ENCODE measurements at places on chromosomes 1 and 21. TPM values are rescaled to one million over a fixed set of nuclear protein-coding genes. Genes with fewer than 3 reads are reported as not detected.

The OR2T2 gene
- total RNA-seq = not detected

The TMEM240 gene
- total RNA-seq = 0.29 TPM

The C1orf94 gene
- total RNA-seq = not detected

The NBPF6 gene
- total RNA-seq = not detected

The KRTAP13-2 gene
- total RNA-seq = not detected

The NOTCH2NLA gene
- 24.1 TPM for total RNA-seq
